Activated CD4-positive, alpha-beta T cell treated with anti-CD3 and anti-CD28 coated beads, Interleukin-2, amount 50 U/mL, for 16 hours (primary cell): ENCODE measurements at places on chromosomes 2 and 18.

DNA sequence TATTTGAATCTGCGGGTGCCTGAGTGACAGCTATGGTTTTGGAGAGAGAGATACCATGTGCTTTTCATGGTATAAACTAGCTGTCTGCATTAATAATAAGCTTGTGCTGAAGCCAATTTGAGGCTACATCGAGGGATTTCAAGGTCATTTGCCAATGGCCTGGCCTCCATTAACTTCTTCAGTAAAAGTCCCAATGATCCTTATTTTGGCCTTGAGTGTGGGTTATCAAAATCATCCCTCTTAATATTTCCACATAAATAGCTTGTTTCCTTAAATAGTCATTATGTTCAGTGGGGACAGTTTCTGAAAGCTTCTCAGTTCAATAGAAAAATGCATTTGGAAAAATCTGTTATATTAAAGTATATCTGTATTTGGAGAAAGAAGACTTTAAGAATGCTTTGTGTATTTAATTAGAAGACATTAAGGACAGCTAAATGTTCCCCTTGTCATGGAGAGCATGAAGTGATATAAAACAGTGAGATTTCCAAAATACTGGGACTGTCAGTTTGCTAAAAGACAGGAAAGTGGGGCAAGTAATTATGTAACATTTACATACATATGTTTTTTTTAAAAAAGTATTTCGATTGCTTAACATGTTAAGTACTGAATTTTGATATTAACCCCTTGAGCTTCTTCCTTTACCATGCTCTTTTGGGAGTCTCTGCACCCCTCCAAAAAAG lies 355.5 kb upstream of the ZEB2 start:
- no peak for DNase-seq

DNA sequence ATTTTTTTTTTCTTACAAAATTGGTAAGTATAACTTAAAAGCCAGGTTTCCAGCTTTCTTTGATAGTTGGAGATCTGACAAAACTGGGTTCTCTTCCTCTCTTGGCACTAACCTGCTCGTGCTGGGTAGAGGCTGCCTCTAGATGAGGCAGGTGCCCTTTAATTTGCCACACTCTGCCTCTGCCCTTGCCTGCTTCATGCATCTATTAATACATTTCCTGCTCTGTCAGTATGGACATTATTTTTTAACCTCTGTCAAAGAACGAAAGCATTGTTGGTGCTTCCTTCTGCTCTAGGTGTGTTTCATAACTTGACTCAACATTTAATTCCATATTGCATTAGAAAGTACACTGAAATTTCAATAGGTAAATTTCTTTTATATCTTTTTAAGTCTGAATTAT lies 490.7 kb upstream of the ZEB2 start:
- DNase-seq: no peak

DNA sequence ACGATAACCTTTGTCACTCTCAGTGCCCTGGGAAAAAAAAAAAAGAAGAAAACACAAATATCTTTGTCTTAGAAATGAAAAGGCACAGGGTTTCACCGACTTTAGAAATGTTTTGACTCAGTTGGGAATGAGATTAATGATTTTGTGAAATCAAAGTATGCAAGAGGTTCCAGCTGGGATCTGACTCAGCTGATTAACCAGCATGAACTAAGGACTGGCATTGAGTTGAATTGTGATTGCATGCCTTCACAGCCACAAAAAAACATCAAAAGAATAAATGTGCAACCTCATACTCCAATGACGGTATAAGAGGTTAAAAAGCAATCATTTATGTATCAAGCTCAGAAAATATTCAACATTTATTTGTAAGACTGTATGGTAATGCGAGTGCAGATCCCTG lies 566.6 kb upstream of the DSEL start:
- no peak for DNase-seq

DNA sequence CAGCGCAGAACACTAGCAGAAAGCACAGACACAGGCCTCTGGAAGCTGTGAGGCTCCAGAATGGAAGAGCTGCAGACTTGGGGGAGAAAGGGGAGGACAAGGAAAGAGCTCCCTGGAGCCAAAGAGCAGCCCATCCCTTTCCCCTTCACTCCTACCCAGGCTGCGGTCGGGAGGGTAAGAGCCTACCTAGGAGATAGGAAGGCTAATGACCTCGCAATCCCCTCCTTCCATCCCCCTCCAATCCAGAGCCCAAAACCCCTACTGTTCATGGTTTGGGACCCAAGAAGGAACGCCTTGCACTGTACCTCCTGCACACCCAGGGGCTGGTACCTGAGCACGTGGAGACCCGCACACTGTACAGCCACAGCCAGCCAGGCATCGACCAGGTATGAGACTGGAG lies 39.8 kb downstream of the LMAN2L start:
- DNase-seq: no peak

- DNase-seq: no peak
Measured at GRCh38 chr2:42376758-42377157, 15.7 kb upstream of the COX7A2L start.

DNA sequence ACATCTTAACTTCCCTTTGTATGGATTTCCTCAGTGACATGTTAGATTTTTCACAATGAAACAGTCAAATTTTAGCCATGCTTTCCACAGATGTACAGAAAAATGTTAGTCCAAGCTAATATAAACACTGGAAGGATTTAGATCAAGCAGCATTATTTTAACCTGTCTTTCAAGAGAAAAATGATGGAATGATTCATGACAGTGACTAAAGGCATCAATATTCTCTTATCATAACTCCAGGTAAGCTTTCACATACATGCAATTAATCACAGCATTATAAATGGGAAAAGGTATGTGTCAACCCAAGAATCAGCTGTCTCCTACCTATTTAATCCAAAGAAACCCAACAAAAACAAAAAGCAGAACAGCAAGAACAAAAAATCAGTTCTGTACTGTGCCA lies 92.7 kb downstream of the NCKAP5 start:
- DNase-seq: no peak

GRCh38 chr18:74081966-74082741 lies 65.5 kb downstream of the FBXO15 start:
- DNase-seq: peak; percentile 76

DNA sequence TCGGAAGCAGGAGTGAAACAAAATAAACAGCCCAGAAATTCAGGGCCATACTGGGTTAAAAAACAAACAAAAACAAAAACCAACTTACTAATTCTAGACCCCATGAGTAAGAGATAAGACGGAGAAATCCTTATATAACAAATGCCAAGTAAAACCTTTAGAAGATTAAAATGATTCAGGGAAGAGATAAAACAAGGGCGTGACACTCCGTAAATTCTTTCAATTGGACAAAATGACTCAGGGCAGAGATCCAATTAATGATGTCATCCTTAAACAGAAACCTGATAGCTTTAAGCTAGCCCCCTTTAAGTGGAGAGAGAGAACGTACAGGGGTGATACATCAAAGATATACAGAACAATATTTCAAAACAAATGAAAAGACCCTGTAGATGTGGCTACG lies 317.4 kb downstream of the NBAS start:
- no peak for DNase-seq

GRCh38 chr2:71612581-71613402 lies 159.4 kb downstream of the DYSF start:
- DNase-seq: no peak

DNA sequence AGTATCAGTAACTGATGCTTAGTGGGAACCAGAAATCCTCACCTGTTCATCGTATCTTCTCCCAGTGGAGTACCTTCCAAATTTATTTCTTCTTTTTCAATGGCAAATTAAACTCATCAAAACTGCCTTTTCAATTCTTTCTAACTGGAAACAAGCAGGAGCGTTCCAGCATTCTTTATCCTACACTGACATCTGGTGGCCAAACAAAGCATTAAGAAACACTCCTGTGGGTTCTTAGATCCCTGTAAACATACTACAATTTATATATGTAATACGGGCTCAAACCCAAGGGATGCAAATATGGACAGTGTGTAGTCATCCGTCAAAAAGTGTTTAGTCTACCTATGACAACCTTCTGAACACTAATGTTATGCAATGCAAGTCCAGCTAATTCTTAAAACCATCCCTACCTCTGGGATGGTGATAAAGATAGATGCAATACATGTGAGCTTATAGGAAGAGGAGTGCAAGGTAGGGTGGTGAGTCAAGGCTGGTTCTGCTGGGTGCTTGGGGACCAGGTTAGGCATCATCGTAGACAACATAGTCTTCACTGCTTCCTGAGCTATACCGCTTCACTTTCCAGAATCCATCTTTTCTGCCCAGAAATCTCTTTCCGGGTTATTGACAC lies 375.0 kb downstream of the CTNNA2 start:
- peak; percentile 46 for DNase-seq

DNA sequence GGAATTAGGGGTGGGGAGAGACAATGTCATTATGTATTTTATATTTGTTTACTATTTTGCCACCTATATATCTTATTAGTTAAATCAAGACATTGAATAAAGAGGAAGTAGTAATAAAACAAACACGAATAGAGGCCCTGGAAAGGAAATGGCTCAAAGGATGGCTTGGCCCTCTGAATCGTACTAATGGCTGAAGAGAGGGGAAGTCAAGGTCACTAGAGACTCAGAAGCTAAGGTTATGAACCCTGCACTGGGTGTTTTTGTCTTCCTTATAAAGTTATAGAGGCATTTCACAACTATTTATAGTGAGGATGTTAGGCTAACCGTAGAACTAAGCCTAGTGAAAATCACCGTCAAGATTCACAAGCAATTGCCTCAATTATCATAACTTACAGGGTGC lies 685.9 kb downstream of the ARHGAP15 start:
- no peak for DNase-seq

- DNase-seq: no peak
Measured at GRCh38 chr2:27446057-27446456, 3.9 kb downstream of the KRTCAP3 start.

GRCh38 chr2:228699888-228700287 lies 518.4 kb upstream of the SPHKAP start:
- DNase-seq: no peak

DNA sequence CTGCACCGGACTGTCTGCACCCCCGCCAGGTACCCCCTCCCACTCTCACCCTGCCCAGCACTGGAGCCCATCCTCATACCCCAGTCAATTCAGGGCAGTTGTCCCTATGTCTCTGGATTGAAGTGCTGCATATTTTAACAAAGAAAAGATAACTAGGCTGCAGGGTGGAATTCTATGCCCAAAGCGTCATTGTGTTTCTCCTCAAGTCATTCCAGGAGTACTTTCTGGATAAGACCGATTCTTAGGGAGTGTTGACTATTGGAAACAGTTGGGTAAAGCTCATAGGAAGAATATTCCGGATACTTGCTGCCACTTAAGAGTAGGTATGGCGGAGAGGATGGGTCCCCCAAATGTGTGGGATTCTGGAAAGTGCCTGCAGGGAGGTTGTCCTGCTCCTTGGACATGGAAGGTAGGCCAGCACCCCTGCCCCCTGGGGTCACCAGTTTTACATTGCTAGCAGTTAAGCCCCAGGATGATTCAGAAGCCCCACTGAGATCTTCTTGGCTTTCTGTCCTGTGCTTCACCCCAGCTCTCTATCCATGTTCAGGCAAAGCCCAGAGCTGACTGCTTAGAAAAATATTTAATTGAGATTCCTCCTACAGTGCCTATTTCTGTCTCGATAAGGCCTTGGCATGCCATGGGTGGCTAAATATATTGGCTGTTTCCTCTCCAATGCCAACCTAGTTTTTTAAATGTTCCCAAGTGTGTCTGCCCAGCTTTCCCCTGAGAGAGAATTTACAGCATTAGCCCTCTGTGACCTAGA lies 48.2 kb downstream of the RPL37A start:
- no peak for DNase-seq

GRCh38 chr2:159138642-159139182 lies 147.8 kb downstream of the WDSUB1 start:
- no peak for DNase-seq

- DNase-seq: no peak
Measured at GRCh38 chr2:238763471-238763995, 84.4 kb upstream of the TWIST2 start.

DNA sequence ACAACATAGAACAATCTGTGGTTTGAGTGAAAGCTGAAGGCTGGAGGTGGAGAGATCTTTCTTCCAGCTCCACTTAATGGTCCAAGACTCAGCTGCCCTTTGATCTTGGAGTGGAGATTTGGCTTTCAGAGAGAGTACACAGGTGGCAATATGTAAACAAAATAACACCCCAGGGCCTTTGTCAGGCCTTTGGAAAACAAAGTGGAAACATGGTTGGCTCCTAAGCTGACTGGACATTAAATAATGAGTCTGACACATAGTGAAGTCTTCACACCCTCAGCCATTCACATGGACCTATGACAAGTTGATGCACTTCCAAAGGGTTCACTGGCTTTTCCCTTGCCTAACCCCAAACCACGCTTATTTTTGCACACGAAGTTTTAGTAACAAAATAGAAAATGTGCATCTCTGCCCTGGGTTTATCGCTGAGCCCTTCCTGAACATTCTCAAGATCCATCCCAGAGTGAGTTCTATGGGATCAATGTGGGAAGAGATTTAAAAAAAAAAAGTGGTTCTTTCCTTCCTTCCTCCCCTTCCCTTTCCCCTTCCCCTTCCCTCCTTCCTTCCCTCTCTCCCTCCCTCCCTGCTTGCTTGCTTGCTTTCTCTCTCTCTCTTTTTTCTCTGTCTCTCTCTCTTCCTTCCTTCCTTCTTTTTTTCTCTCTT lies 201.3 kb upstream of the NT5C1B start:
- DNase-seq: no peak

DNA sequence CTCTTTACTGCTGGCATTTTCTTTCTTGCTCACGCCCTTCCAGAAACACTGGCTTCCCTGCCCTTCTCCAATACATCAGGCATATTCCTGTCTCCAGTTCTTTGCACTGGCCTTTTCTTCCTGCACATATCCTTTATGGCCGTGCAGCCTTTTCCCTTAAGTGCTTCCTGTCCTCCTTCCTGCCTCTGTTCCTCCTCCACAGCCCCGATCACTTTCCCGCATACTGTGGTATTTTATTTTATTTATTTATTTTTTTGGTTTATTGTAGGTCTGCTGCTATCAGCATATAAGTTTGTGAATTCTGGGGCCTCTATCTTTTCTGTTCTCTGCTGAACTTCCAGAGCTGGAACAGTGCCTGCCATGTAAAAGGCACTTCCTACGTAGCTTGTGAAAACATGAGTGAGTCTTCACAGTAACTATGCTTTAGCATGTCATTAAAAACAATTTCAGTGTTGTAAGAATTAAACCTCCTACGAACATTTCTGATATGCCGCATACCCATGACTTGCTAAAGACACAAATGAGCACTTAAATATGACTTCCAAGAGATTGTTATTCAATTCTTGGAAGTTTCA lies 289.1 kb downstream of the TRIB2 start:
- no peak for DNase-seq
